Posterior cingulate gyrus (tissue), 11 donors: ENCODE measurements at places on chromosomes 5 and 9.

- no peak for DNase-seq
Observed at GRCh38 chr9:6896562-6896961, 138.8 kb downstream of the KDM4C start.

DNA sequence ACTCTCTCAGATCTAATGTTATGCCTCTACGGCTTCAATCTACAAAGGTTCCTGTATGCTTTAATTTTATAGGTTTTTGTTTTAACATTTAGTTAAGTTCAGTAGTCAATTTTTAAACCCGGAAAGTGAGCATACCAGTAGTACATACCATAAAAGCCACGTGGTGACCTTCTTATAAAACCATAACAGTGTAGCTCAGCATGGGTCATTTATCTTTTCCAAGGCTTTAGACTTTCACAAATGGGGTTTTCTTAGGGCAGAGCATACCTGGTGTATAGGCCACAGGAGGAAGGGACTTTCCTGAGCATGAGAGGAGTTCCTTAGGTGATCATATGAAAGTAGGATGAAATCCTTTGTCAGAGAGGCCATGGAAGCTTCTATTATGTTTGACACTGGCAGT, 23.2 kb downstream of the ECM2 start:
- no peak for DNase-seq

DNA sequence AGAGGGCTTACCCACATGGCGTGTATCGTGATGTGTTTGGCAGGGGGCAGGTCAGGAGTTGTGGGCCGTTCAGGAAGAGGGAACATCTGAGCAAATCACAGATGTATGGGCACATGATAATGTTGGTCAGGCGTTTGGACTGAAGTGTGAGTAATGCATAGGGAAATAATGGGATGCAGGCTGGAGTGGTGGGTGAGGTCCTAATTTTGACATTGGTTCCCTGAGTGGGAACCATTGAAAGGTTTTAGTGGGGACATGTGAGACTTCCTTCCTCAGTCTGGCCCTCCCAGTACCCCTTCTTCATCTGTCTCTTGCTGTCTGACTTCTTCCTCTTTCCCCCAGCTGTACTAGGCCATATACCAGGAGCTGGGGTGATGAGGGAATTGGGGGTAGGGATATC, 7.6 kb downstream of the OTULIN start:
- no peak for DNase-seq

DNA sequence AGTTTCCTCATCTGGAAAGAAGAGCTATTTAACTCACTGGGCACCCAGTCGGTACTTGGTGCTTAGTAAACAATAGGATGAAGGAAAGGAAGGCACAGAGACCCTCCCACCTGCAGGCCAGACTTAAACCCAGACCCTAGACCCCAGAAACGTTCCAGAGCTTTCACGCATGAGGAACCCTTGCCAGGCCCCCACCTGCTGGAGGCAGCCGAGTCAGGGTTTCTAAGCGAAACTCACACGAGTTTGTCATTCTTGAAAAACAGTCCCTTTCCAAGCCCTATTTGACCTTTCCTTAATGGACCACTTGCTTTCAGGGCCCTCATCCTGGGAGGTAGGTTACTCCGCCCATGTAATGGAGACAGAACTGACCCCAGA, 30.6 kb downstream of the NDUFA8 start:
- DNase-seq: no peak

DNA sequence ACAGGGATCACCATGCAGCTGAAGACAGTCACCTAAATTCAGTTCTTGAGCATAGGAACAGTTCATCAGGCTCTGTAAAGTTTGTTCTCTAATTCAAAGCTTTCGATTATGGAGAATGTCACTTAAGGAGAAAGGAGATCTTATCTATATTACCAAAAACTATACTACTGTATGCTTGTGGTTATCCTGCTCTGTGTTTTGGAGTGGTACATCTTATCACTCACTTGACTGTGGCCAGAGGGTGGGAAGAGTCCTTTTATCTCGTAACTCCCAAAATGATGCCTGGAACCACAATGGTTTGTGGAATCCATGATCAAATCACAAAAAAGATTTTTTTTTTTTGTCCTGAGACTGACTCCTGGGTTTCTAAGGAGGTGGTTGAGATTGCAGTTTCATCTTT, 230.7 kb downstream of the COMMD10 start:
- DNase-seq: no peak

GRCh38 chr9:116285320-116285719, 131.7 kb downstream of the PAPPA start:
- no peak for DNase-seq

DNA sequence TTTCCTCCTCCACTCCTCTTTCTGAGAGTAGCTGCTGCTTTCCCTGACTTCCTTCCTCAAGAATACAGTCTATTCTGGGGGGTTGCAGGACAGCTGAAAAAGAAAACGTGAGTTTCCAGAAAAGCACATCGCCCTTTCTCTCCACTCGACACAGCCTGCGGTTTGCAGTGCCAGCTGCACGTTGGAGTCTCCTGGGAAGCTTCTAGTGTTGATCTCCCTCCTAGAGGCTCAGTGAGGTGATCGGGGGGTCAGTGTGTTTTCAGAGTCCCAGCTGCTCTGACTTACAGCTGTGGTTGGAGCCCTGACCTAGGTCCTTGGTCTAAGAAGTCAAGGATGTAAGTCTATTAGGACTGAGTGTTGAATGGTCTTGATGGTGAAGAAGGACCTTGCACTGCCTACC, 25.0 kb upstream of the SUSD3 start:
- no peak for DNase-seq

- no peak for DNase-seq
Observed at GRCh38 chr5:169979871-169980270, 424 bp downstream of the INSYN2B start.
